ENCODE measurements at places on chromosomes 2 and 18. TPM values are rescaled to one million over a fixed set of nuclear protein-coding genes. Genes with fewer than 3 reads are reported as not detected.

The CAVIN2 gene
- polyA plus RNA-seq = 43.4 TPM

The SLC8A1 gene
- polyA plus RNA-seq = 6.6 TPM

The KYNU gene
- 0.67 TPM for polyA plus RNA-seq

The PCARE gene
- 0.50 TPM for polyA plus RNA-seq

The RASGRP3 gene
- 43.9 TPM for polyA plus RNA-seq

The DCDC2C gene
- polyA plus RNA-seq = 0.17 TPM

The SCN3A gene
- polyA plus RNA-seq = 0.62 TPM

The SIX3 gene
- not detected for polyA plus RNA-seq

The SLC9A4 gene
- polyA plus RNA-seq = not detected

Data from muscle of back (tissue), 13 donors.